Naive B cell (primary cell): ENCODE measurements at places on chromosomes 12 and 14.
A peak's percentile ranks its signal among the peaks of the same experiment; 100 is the strongest.

- H3K36me3 ChIP-seq: peaks cover under 1% of the 10 kb centered on the region
- H3K27ac ChIP-seq: no peak overlapping the region
- no peak overlapping the region for H3K4me3 ChIP-seq
- DNase-seq: no peak
- H3K27me3 ChIP-seq: no peaks in the 10 kb centered on the region
- H3K4me1 ChIP-seq: peaks cover 17% of the 10 kb centered on the region
Observed at GRCh38 chr12:104106965-104107364, 31.0 kb downstream of the NFYB start.

GRCh38 chr14:102538602-102539543 is 29.3 kb upstream of the ANKRD9 start:
- no peak overlapping the region for H3K27ac ChIP-seq
- H3K36me3 ChIP-seq: no peaks in the 10 kb centered on the region
- peaks cover under 1% of the 10 kb centered on the region for H3K4me1 ChIP-seq
- no peak overlapping the region for H3K4me3 ChIP-seq
- H3K27me3 ChIP-seq: peaks cover 10% of the 10 kb centered on the region

GRCh38 chr12:100518376-100518775 is 44.7 kb downstream of the NR1H4 start:
- H3K36me3 ChIP-seq: no peaks in the 10 kb centered on the region
- H3K4me3 ChIP-seq: no peak overlapping the region

- no peak overlapping the region for H3K4me3 ChIP-seq
- no peak for DNase-seq
- peaks cover 21% of the 10 kb centered on the region for H3K27me3 ChIP-seq
- H3K4me1 ChIP-seq: peaks cover 3% of the 10 kb centered on the region
- no peak overlapping the region for H3K27ac ChIP-seq
Observed at GRCh38 chr14:104299993-104300761, 161.8 kb downstream of the KIF26A start.

GRCh38 chr12:19482551-19483109 is 43.3 kb downstream of the AEBP2 start:
- H3K4me1 ChIP-seq: peaks cover 54% of the 10 kb centered on the region
- peak overlapping the region; percentile 61 for H3K27ac ChIP-seq
- H3K4me3 ChIP-seq: no peak overlapping the region
- peaks cover 35% of the 10 kb centered on the region for H3K36me3 ChIP-seq
- DNase-seq: no peak

DNA sequence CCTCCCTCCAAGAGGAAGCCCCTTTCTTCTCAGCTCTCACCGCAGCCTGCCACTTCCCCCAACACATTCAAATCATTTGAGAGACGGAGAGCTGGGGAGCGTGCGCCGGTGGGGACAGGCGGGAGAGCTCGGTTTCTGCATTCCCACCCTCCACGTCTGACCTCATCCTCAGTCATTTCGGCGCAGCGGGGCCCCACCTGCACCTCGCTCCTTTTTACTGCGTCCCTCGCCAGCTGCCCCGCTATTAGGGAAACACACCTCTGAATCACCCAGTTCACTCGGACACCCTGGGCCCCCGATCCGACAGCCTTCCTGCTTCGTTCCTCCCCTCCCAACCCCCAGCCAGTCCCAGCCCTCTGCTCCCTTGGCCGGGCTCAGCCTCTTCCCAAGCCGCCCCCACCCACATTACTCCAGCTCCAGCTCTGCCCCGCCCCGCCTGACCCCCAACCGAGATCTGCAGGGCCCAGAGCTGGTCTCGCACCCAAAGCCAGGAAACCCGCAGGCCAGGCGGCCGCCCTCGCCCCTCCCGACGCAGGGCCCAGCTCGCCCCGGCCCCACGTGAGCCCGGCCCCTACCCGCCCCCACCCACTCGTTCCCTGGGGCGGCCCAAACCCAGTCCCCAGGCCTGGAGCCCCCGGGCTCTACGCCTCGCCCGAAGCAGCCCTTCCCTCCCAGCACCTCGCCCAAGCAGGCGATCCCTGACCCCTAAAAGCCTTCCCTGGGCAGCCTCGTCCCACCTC is 783 bp downstream of the CORO1C start:
- H3K27ac ChIP-seq: peak overlapping the region; percentile 86
- H3K4me1 ChIP-seq: peaks cover 50% of the 10 kb centered on the region
- no peaks in the 10 kb centered on the region for H3K36me3 ChIP-seq

DNA sequence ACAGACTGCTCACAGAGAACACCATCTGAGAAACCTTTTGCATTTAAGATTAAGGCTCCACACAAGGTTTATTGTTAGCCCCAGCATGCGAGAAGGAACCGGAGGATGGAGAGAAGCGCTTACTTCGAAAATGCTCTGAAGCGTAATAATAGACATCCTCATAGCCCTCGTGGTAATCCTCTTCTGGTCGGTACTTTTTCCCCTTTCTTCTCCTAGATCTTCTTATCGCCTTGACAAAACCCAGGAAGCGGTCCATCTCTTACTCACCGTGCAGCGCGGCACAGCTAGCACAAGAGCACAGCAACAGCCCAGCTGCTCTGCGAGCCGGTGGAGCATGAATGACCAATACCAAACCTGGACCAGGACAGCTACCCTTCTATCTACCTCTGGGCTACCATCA is 125.1 kb upstream of the GRIP1 start:
- no peaks in the 10 kb centered on the region for H3K4me1 ChIP-seq
- H3K27me3 ChIP-seq: peaks cover 8% of the 10 kb centered on the region
- no peaks in the 10 kb centered on the region for H3K36me3 ChIP-seq

DNA sequence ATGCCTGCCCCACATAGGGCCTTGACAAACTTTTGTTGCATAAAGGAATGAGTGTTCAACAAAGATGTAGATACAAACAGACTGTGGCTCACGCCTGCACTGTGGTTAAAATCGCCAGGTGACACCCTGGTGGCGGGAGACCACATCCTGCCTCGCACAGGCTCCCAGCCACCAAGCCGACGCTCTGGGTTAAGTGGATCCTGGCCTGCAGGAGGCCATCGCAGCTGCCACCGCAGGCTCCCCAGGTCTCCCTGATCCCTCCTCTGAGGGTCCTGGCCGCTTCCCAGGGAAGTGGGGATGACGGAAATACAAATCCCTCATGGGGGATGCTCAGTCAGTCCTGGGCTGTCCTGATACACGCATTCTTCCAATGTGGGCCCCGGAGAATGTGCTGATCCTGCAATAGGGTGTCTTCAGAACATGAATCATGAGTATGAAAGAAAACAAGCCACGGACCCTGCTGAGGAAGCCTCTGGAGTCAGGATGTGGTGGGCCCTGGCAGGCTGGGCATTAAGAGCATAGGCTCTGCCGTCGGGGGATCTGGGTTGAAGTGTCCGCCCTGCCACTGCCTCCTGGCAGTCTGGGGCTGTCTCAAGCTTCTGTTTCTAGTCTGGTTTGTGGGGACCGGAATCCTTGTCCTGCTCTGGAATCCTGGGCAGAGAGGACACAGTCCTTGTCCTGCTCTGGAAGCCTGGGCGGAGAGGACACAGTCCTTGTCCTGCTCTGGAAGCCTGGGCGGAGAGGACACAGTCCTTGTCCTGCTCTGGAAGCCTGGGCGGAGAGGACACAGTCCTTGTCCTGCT is 53.5 kb upstream of the BEGAIN start:
- H3K27me3 ChIP-seq: peaks cover 12% of the 10 kb centered on the region
- H3K27ac ChIP-seq: no peak overlapping the region
- peak; percentile 18 for DNase-seq
- H3K4me3 ChIP-seq: peak overlapping the region; percentile 84
- peaks cover 20% of the 10 kb centered on the region for H3K4me1 ChIP-seq
- H3K36me3 ChIP-seq: no peaks in the 10 kb centered on the region

DNA sequence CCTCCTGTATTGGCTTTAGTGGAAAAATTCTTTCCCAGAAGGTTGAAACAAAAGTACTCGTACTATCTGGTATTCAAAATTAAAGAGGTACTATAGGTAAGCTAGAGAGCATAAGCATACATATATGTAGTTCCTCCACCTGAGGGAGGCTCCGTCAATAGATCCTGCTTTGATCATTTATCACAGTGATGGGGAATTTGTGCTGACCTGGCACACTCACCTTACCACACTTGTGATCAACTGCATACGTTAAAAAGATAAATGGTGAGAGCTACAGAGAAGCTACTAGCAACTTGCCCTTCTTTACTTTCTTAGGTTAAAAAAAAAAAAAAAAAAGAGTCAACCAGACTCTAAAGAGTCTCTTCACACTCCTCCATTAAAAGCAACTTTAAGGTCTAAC is 2.5 kb downstream of the CAPRIN2 start:
- H3K27me3 ChIP-seq: no peaks in the 10 kb centered on the region
- no peak overlapping the region for H3K4me3 ChIP-seq
- DNase-seq: no peak
- H3K36me3 ChIP-seq: no peaks in the 10 kb centered on the region
- peak overlapping the region; percentile 8 for H3K27ac ChIP-seq

DNA sequence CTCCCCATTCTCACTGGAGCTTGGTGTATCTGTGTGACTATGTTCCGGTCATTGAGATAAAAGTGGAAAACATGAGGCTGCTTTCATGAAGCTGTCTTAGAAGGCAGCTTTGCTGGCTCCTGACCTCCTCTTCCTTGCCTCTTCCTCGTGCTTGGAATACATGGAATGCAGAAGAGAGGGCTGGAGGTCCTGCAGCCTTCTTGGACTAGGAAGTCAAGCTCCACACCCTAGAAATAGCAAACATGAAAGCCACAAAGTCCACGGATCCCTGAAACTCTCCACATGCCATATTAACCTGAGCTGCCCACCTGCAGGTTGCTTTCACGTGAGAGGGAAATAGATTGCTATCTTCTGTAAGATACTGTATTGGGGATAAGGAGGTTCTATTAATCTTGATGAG is 51.0 kb downstream of the FZD10 start:
- H3K27ac ChIP-seq: no peak overlapping the region
- H3K27me3 ChIP-seq: peaks cover 12% of the 10 kb centered on the region
- no peak overlapping the region for H3K4me3 ChIP-seq
- H3K4me1 ChIP-seq: no peaks in the 10 kb centered on the region
- no peak for DNase-seq
- peaks cover 8% of the 10 kb centered on the region for H3K36me3 ChIP-seq

DNA sequence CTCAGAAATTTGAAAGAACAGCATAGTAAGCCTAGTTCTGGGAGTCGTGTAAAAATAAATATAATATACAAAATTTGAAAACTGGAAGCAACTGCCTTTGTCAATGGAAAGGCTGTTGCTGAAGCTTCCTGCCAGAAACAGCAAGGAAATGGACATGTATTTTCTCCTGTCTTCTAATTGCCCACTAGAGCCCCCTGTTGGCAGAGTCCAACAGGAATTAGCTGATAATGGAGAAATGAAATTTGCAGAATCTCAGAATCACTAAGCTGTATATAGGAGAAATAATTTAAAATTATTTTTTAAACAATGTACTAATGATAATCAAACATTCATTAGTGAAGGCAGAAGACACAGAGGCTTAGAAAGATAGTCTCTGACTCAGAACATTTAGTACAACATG is 414.8 kb downstream of the SLC6A15 start:
- H3K4me1 ChIP-seq: no peaks in the 10 kb centered on the region
- H3K27ac ChIP-seq: no peak overlapping the region
- no peak for DNase-seq
- no peak overlapping the region for H3K4me3 ChIP-seq
- H3K36me3 ChIP-seq: no peaks in the 10 kb centered on the region

DNA sequence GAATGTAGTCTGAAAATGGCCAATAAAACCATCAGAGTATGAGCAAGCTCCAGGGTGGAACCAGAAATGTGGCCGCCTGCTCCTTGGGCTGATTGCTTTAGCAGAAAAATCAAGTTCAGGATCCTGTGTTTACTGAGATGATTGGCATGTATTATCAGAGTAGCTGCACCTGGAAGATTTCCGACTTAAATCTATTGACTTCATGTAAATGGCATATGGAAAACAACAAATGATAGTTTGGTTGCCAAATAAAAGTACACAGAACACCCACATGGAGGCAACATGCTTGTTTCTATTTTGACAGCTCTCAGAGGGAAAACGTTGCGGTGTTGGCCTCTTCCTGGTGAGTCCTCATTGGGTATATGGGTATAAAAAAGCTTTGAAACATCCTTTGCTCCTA is 31.3 kb downstream of the SOCS2 start:
- no peaks in the 10 kb centered on the region for H3K36me3 ChIP-seq
- H3K4me1 ChIP-seq: no peaks in the 10 kb centered on the region
- H3K4me3 ChIP-seq: no peak overlapping the region
- DNase-seq: no peak
- H3K27me3 ChIP-seq: no peaks in the 10 kb centered on the region

GRCh38 chr12:79407671-79408622 is 282.8 kb downstream of the PAWR start:
- no peak overlapping the region for H3K4me3 ChIP-seq
- no peaks in the 10 kb centered on the region for H3K4me1 ChIP-seq

- DNase-seq: no peak
- H3K27me3 ChIP-seq: peaks cover 18% of the 10 kb centered on the region
- no peak overlapping the region for H3K4me3 ChIP-seq
- no peak overlapping the region for H3K27ac ChIP-seq
Observed at GRCh38 chr14:73625706-73626105, 13.4 kb downstream of the ACOT6 start.

- no peak overlapping the region for H3K27ac ChIP-seq
- H3K4me1 ChIP-seq: no peaks in the 10 kb centered on the region
- DNase-seq: no peak
- no peak overlapping the region for H3K4me3 ChIP-seq
Observed at GRCh38 chr12:7793211-7793610, 4.0 kb downstream of the NANOG start.

DNA sequence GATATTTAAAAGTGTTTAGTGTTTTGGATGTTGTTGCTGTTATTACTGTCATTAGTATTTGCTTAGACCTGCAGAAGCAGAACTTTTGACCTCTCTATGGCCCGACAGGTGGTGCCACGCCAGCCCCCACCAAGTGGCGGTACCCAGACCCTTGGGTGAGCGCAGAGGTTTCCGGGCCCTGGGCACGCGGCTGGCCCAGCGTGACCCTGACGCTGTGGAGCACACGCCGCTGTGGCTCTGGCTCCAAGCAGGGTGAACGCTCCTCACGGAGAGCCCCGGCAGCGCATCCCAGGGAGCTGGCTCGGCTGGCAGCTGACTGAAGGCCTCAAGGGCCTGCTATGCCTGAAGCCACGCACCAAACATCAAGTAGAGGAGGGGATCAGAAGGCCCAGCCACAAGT is 22.6 kb downstream of the SLC25A47 start:
- no peak for DNase-seq
- H3K27ac ChIP-seq: peak overlapping the region; percentile 71
- H3K36me3 ChIP-seq: peaks cover 6% of the 10 kb centered on the region

DNA sequence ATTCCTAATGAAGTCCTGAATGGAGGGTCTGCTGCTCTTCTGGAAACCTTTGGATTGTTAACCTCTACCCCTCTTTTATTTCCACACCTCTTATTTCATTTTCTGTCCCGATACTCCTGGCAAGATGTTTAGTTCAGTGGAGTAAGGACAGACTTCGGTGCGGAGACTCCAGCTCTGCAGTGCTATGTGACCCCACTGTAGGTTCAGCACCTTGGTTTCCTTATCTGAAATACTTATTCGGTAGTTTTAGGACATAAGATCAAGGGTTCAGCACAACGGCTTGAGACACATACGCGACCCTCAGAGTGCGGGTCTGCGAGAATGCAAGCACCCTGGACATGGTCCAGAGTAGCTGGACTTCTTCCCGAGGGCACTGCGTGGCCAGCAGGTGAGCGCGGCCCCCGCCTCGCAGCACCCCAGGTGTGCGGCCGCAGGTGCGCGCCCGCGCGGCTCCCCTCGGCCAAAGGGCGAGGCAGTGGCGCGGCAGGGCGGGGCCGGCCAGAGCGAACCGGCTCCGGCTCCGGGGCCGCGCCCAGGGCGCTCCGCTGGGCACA is 465 bp upstream of the FGD4 start:
- H3K27ac ChIP-seq: no peak overlapping the region
- DNase-seq: no peak
- peak overlapping the region; percentile 87 for H3K4me3 ChIP-seq
